Sigmoid colon (tissue), 7 donors: ENCODE measurements at places on chromosomes 13 and 19. TPM values are rescaled to one million over a fixed set of nuclear protein-coding genes. Genes with fewer than 3 reads are reported as not detected.

DNA sequence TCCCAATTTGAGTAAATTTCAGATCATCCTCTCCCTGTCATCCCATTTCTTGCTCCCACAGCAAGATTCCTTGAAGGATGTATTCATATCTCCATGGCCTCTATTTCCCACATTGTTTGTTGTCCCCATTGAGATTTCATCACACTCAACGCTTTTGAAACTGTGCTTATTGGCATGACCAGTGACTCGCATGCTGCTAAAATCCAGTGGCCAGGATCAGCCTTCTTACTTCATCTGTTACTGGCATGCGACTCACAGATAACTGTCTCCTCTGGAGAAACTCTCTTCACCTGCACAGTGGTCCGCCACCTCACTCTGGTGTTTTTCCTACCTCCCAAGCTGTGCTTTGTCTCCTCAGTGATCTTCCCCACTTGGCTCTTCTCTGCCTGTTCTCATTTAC lies 95.8 kb downstream of the WASF3 start:
- DNase-seq: no peak

GRCh38 chr13:51845574-51846318 lies 769 bp upstream of the TMEM272 start:
- no peak for DNase-seq

GRCh38 chr13:106702505-106702904 lies 134.6 kb upstream of the ARGLU1 start:
- DNase-seq: no peak

GRCh38 chr19:49340865-49341718 lies 5.9 kb downstream of the CD37 start:
- DNase-seq: peak; percentile 63

FREM2 gene
- 8.2 TPM for total RNA-seq

DNA sequence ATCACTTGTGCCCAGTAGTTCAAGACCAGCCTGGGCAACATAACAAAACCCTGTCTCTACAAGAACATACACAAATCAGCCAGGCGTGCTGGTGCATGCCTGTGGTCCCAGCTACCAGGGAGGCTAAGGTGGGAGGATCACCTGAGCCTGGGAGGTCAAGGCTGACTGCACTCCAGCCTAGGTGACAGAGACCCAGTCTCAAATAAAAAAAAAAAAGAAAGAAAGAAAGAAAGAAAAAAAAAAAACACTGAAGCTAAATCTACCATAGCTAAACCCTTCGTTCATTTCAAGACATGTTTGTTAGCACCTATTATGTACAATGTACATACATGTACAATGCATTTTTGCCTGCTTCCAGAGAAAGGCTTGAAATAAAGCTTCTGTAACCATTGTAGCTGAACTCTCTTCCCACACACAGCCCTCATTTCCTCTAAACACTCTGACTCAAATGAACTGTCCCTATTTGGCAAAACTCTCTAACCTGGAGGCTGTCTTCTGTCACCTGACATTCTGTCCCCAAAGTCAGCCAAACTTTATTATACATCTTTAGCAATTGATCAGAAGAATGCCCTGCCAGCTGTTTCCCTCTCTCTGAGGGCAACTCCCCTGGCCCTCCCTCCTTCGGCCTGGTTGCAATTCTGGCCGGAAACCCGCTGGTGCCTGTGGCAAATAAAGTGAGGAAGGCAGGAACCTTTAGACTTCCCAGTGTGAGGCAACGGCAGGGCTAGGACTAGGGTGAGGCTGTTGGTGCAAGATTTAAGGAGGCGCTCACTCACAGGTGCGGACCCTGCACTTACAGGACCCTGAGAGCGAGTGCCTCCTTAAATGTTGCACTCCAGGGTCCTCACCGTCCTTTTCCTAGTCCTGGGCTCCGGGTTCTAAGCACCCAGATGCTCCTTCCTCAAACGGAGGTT lies 1.8 kb downstream of the ETHE1 start:
- peak; percentile 75 for DNase-seq

GRCh38 chr13:111971891-111972780 lies 94.8 kb upstream of the SOX1 start:
- no peak for DNase-seq

- DNase-seq: no peak
These were observed 1091.8 kb downstream of the PCDH9 start for GRCh38 chr13:66138172-66138811.

GRCh38 chr19:29831041-29831548 lies 19.3 kb downstream of the CCNE1 start:
- no peak for DNase-seq

GRCh38 chr13:114286808-114287207 lies 5.4 kb downstream of the UPF3A start:
- DNase-seq: no peak

ZNF486 gene
- 4.2 TPM for total RNA-seq

NFIX gene
- total RNA-seq: 44.1 TPM

CPT1C gene
- total RNA-seq: 28.5 TPM

DNA sequence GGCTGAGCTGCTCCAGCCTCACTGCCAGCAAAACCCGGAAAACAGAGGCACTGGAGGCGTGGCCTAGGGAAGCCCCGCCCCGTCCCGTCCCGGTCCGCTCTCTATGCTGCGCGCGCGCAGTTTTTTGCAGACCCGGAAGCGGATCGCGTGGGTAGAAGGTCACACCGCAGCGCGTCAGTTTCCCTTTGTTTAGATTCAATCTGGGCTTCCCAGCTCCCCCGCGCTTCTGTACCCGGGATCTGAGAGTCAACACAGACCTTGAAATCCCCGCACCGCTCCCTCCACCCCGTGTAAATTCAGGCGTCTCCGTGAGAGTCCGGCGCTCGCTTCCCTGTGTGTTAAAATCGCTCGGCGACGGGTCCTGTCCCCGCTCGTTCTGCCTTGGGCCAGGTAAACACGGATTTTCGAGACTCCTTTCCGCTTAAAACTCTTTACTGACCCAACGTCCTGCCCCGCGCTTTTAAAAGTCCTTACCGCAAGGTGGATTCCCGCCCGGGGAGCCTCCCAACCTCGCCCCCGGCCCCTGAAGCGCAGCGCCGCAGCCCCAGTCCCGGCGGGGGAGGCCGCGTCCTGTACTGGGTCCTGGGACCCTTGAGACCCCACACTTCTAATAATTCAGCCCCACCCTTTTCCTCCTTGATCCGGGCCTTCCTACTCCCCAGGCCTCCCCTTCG lies at the start of gene ZNF610:
Gene ZNF610, plus strand, starts transcription at position 127 of the 674 bp plus-strand sequence. CDS start 12,930 bp downstream, outside the sequence.
- peak; percentile 94 for DNase-seq

STAP2 gene
- total RNA-seq: 3.6 TPM

DNA sequence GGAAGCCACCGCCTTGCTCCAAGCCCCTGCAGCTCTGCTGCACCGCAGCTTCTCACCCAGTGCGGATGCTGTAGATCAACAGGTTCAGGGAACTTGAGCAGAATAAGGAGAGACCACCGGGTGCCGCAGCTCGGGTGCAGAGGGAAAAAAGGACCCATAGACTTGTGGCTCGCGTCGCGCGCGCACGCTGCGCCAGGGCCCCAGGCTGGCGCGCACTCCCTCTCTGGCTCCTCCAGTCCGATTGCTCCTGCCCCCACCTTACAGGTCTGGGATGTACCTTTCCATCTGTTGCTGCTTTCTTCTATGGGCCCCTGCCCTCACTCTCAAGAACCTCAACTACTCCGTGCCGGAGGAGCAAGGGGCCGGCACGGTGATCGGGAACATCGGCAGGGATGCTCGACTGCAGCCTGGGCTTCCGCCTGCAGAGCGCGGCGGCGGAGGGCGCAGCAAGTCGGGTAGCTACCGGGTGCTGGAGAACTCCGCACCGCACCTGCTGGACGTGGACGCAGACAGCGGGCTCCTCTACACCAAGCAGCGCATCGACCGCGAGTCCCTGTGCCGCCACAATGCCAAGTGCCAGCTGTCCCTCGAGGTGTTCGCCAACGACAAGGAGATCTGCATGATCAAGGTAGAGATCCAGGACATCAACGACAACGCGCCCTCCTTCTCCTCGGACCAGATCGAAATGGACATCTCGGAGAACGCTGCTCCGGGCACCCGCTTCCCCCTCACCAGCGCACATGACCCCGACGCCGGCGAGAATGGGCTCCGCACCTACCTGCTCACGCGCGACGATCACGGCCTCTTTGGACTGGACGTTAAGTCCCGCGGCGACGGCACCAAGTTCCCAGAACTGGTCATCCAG lies 964 bp downstream of the PCDH17 start:
- DNase-seq: peak; percentile 62

C19orf67 gene
- total RNA-seq: not detected

DNA sequence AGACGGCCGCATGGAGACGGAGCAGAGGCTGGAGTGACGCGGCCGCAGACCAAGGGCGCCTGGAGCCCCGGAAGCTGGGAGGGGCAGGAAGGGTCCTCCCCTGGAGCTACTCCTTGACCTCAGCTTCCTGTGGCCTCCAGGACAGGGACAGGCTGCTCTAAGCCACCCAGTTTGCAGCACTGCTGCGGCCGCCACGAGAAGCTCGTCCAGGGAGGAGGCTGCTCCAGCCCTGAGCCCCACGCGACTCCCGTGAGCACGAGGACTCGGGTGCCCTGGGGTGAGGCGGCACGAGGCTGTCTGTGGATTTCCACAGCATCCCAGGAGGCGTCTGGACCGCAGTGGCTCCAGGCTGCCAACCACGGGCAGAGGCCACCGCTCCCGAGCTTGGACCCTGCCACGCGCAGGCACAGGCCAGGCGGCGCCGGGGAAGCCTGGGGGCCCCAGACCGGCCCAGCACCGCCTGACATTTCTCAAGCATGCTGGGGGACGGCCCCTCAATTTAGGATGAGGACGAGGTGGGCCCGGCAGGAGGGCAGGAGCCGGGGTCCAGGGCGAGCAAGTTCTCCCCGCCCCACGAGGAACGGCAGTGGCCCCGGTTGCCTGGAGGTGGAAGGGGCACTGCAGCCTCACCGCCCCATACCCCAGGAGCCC lies 10.7 kb downstream of the SBNO2 start:
- DNase-seq: no peak

TGFBR3L gene
- not detected for total RNA-seq

- DNase-seq: no peak
These were observed 27.6 kb downstream of the ARL11 start for GRCh38 chr13:49655906-49656305.

ZNF440 gene
- total RNA-seq: 8.1 TPM

NLRP12 gene
- 0.27 TPM for total RNA-seq

GRCh38 chr13:23921451-23921888 lies 24.2 kb upstream of the C1QTNF9B start:
- no peak for DNase-seq

GRCh38 chr13:29454931-29455481 lies 140.5 kb downstream of the SLC7A1 start:
- no peak for DNase-seq

- no peak for DNase-seq
These were observed 79.9 kb upstream of the UBAC2 start for GRCh38 chr13:99120751-99121150.

GRCh38 chr13:75226733-75227435 lies 255.1 kb downstream of the TBC1D4 start:
- no peak for DNase-seq

- no peak for DNase-seq
These were observed 21.9 kb downstream of the CEBPA start for GRCh38 chr19:33280351-33280921.

DNA sequence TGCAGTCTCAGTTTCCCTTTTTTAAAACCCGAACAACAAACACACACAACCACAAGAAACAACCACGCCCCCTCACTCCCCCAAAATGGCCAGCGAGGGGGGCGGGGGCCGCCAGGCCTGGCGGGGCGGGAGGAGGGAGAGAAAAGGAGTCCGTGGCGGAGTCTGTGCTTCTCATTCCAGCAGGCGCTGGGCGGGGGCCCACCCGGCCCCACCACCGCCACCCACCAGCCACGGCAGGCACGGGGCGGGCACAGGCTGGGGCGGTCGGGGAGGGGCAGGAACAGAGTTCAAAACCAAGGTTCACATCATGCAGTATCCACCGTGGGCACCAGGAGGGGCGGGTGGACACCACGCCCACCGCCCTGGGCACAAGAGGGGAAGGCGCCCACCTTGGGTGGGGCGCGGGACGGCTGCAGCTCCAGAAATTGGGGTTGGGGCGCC lies 12.9 kb downstream of the DPF1 start:
- no peak for DNase-seq

KIR3DL2 gene
- not detected for total RNA-seq

DNA sequence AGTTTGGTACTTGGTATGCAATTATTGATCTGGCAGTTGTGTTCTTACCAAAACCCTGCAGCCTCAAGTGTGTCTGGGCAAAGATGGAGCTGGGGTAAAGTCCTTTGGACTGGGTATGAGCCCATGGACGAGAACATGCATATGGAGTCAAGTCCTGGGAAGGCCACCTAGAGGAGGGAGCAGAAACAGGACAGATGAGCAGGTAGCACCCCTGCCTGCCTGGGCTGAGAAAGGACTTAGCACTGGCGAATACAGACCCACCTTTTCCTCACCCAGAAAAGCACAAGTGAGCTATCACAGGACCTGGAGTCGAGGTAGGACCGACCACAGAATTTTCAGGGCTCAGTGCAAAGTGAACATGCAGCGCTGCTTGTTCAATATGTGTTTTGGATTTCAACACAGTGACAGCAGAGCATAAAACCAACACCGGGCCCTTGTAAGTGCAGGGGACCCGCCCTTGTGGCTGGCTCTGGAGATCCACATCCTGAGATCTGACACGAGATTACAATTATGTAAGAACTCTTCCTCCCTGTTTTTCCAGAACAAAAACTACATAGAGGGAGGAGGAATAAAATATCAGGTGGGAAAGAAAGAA lies 25.9 kb downstream of the IGFL2 start:
- DNase-seq: no peak

ERICH6B gene
- not detected for total RNA-seq

DNA sequence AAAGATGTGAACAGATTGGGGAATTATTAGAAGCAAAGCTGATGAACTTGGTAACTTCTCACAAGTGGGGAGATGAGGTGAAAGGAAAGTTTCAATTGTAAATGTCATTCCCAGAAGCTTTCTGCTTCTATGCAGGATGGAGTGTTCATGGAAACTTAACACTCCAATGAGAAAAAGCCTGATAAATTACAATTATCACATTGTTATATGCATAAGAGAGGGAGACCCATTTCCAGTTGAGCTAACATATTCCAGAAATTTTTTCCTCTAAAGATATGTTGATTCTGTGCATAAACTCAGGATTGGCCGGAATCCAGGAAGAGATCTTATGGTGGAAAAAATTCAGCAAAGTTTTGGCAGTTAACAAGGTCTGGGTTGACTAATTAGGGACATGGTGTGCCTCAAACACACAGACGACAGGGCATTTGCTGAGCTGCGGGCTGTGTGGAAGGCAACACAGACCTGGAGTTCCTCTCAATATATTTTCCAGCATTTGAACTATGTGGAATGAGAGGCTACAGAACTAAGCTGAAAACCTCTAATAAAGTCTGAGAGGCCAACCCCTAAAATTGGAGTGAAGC lies 64.9 kb upstream of the FGF14 start:
- no peak for DNase-seq

ATP8B3 gene
- total RNA-seq: 3.9 TPM

- no peak for DNase-seq
These were observed 6.5 kb upstream of the LILRB2 start for GRCh38 chr19:54287456-54287855.

GRCh38 chr19:13764101-13764807 lies at the start of gene MRI1:
MRI1 (plus strand) TSS chr19:13764522; CDS start chr19:13764589, 67 bp downstream.
- peak; percentile 92 for DNase-seq

- no peak for DNase-seq
These were observed 95.1 kb downstream of the SLC7A1 start for GRCh38 chr13:29500386-29500785.

HCN2 gene
- not detected for total RNA-seq

SPACA4 gene
- total RNA-seq: not detected

GRCh38 chr13:106753251-106753650 lies 185.3 kb upstream of the ARGLU1 start:
- DNase-seq: no peak
